ENCODE measurements at places on chromosomes 7 and 10.

- DNase-seq = no peak
Observed at GRCh38 chr10:83666762-83667161, 472.5 kb upstream of the GHITM start.

GRCh38 chr10:88962336-88962735 is 9.8 kb upstream of the ACTA2 start:
- no peak for DNase-seq

- DNase-seq = peak; percentile 86
Observed at GRCh38 chr7:128791121-128791971, at the start of gene CCDC136. Gene CCDC136 (plus strand): TSS chr7:128791968. CDS start chr7:128792412, 444 bp downstream.

- no peak for DNase-seq
Observed at GRCh38 chr7:140008755-140009610, 53.8 kb downstream of the PARP12 start.

- DNase-seq = no peak
Observed at GRCh38 chr7:111678281-111678680, 116.0 kb upstream of the IMMP2L start.

DNA sequence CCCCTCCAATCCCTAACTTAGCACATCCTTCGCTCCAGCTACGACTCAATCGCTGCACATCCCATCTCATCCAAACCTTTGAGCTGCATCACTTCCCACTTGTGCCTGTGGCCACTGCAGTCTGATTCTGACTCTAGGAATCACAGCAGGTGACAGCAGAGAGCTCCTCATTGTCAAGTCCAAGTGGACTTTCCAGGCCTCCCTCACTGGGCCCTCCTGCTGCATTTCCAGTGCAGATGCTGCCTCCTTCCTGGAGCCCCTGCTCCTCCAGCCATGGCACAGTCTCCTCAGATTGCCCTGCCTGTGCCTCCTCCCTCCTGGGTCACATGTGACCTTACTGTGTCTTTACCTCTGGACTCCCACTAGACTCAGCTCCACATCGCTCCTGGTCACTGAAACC is 157.3 kb downstream of the USP6NL start:
- no peak for DNase-seq

Data from erythroblast (primary cell).